Stimulated activated CD8-positive, alpha-beta memory T cell treated with anti-CD3 and anti-CD28 coated beads, Interleukin-4, amount 100 ng/mL, for 4 hours (primary cell): ENCODE measurements at places on chromosomes 6 and 20.

DNA sequence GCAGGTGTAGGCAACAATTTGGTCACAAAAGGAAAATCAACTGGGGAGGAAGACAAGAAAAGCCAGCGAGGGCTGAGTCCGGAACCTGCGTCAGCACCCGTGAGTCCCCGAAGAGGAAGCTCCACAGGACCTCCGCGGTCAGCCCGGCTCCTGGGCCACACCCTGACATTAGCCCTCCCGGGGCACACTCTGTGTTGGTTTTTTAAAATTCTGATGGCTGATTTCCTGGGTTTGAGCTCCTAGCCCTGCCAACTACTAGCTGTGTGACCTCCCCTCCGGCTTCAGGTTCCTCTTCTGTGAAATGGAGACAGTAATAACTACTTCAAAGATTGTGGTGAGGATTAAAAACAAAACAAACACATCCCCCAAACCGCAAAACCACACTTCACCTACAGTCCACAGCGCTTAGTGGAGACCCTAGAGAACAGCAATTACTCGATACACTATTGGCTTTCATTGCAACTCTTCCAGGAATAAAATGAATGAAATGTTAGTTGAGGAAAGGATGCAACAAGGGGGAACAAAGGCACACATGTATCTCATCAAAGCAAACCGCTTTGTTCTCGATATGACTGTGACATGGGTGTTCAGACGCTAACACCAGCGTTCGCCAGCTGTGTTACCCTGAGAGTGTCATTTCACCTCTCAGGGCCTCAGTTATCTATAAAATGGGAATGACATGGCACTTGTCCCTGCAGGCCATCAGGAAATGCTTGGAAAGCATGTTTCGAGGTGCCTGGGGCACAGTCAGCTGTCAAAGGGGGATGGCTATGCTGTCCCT is 985 bp downstream of the ZBP1 start:
- DNase-seq = peak; percentile 34

GRCh38 chr6:45327956-45328522 is at the start of gene RUNX2:
TSS of gene RUNX2 (plus strand) at chr6:45328330. CDS start at chr6:45328727, 397 bp downstream.
- no peak for DNase-seq

DNA sequence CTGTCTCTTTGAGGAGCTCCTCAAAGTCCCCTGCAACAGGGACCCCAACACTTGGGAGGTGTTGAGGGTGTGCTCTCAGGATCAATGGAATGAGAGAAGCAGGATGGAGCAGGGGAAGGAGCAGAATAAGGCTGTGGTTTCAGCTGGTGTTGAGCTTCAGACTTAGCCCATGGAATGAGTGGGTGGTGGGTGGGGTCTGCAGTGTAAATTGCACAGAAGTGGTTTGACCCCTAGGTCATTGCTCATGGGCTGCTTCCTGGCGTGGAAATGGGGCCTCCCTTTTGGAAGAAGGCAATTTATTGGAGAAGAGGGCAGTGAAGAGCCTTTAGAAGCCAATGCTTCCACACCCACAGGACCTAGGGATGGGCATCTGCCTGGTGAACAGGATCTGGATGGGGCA is 37.0 kb upstream of the KCNG1 start:
- no peak for DNase-seq

- DNase-seq = no peak
These were observed 98.4 kb downstream of the PSMB1 start for GRCh38 chr6:170454512-170455285.

GRCh38 chr6:12221856-12222255 is 68.3 kb upstream of the EDN1 start:
- DNase-seq = no peak

DNA sequence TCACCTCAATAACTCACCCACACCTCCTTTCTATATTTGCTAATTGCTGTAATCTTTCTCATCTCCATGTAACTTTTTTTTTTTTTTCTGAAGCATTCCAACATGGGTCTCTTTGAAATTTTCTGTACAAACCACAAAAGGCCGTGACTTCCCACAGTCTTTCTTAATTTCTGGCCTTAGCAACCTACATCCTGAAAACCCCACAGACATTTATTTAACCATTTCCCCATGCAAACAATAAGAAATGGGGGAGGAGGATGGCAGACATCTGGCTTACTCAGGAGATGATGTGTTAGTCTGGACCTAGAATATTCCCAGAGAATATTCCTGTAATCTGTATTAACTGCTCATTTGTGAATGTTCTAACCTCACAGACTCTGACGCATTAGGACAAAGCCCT is 57.6 kb downstream of the MEP1A start:
- no peak for DNase-seq

- DNase-seq = no peak
These were observed 58.0 kb downstream of the LIN28B start for GRCh38 chr6:105014954-105015353.
